Activated CD8-positive, alpha-beta memory T cell treated with anti-CD3 and anti-CD28 coated beads for 1 hour (primary cell): ENCODE measurements at places on chromosomes 2 and 18.

- DNase-seq, result no peak
These were observed 14.6 kb downstream of the DNAJB2 start for GRCh38 chr2:219293736-219294231.

- DNase-seq, result no peak
These were observed 265.0 kb upstream of the PARD3B start for GRCh38 chr2:204280262-204280668.

DNA sequence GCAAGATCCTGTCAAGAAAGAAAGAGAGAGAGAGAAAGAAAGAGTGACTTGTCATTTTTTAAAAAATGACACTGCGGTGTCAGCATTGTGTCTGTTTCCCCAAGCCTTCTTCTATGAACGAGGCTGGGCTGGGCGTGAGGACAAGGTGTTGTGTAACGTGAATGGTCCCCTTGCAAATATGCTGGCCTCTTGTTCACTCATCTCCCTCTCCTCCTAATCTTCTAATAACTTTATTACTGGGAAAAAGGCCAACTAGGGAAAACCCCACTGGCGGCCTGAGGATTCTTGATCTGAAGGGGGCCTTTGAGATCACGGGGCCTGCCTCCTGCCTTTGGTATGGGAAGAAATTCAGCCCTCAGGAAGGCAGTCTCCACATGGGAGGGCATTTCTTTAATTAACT lies 163.1 kb downstream of the MIB1 start:
- no peak for DNase-seq

- DNase-seq, result no peak
These were observed 317.9 kb downstream of the STK39 start for GRCh38 chr2:167929484-167929883.

- no peak for DNase-seq
These were observed 96.8 kb downstream of the ADD2 start for GRCh38 chr2:70671092-70671675.

- no peak for DNase-seq
These were observed 44.5 kb upstream of the RMND5A start for GRCh38 chr2:86675511-86676015.

- no peak for DNase-seq
These were observed 435 bp downstream of the IFT172 start for GRCh38 chr2:27489118-27489497.

- no peak for DNase-seq
These were observed 86.5 kb downstream of the INHBB start for GRCh38 chr2:120432293-120432975.

GRCh38 chr18:35247412-35248249 lies 6.8 kb downstream of the ZNF397 start:
- DNase-seq, result no peak

DNA sequence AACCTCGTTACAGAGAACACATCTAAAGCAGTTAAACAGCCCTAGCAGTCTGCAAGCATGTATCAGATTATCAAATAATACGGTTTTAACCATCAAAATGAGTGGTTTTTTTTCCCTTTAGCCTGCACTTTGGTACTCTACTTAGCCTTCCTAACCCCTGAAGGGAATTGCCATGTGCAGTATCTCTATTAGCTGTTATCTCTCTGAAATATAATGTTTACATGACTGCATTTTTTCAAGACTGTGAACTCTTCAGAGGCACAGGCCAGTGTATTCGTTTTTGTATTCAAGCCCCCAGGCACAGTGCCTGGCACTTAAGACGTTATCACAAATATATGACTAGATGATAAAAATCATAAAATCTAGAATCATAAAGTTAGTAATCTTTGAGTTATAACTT lies 509.5 kb downstream of the PARD3B start:
- DNase-seq, result no peak

DNA sequence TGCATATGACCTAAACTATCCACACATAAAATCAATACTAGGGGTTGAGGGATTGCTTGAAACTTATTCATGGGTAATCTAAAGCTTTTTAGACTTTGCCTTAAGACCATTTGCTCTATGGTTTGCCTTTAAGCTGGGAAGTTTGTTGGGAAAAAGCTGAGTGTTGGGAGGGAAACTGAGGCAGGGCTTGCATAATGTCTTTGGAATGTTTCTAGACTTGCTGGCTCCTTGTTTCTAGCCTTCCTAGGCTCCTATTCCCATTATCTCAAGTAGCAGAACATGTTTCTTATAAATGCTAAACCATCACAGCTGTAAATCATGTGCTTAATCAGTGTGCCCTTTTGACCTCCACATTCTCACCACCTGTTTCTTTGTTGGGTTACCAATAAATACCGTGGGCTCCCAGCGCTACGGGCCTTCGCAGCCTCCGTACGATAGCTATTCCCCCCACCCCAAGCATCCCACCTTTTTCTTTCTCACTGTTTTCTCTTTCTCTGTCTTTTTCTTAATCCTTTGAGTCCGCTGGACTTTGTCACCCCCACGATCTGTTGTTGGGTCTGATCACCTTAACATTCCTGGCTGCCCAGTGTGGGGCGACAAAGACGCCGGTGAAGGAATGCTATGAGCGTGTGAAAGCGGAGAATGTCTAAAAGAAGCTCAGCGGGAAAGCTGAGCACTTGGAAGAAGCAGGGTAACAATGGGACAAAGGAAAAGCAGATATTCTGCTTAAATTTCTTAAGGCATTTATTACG lies 49.4 kb upstream of the CWC22 start:
- DNase-seq, result no peak

DNA sequence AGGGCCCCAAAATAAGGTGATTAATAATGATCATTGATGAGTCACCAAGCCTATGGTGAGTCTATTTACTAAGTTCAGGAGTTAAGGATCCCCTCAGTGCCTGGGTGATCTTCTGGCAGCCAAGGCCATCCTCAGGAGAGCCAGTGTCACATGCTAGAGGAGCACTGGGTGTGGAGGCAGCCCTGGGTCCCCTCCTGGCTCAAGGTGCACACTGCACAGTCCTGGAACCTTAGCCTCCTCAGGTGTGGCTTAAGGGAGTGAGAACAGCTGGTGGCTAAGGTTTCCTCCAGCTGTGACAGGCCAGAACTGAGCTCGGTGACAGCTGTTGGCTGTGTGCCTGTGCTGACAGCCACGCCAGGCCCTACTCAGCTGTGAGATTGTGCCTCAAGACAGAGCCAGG lies 52.1 kb upstream of the ACAA2 start:
- DNase-seq, result no peak
